DMS79 (cell line): ENCODE measurements at places on chromosomes 16 and 17.

DNA sequence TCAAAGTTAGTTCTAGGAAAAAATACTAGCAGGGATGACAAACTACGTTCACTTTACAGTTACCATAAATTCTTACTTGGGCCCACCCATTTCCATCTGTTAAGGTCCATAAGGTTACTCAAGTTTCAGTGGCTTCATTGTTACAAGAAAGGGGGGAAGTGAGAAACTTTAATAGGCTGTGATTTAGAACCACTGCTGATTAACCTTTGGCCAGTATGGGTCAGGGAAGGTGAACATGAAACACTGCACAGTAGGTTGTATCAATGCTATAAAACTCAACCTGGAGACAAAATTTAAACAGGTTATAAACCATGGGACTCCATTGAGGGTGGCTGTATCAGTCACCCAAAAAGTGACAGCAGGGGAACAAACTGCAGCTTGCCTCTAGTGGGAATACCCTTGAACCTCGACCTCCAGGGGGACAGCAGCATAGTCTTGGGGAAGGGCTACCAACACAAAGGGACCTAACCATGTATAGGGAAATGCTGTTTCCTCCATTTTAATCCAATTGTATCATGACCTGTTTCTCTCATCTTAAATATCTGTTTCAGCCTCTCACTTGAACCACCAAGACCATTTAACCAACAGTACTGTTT, 10.4 kb downstream of the PTRH2 start:
- no peak for DNase-seq

- no peak for DNase-seq
Measured at GRCh38 chr16:58125781-58126335, 3.3 kb downstream of the CFAP20 start.

DNA sequence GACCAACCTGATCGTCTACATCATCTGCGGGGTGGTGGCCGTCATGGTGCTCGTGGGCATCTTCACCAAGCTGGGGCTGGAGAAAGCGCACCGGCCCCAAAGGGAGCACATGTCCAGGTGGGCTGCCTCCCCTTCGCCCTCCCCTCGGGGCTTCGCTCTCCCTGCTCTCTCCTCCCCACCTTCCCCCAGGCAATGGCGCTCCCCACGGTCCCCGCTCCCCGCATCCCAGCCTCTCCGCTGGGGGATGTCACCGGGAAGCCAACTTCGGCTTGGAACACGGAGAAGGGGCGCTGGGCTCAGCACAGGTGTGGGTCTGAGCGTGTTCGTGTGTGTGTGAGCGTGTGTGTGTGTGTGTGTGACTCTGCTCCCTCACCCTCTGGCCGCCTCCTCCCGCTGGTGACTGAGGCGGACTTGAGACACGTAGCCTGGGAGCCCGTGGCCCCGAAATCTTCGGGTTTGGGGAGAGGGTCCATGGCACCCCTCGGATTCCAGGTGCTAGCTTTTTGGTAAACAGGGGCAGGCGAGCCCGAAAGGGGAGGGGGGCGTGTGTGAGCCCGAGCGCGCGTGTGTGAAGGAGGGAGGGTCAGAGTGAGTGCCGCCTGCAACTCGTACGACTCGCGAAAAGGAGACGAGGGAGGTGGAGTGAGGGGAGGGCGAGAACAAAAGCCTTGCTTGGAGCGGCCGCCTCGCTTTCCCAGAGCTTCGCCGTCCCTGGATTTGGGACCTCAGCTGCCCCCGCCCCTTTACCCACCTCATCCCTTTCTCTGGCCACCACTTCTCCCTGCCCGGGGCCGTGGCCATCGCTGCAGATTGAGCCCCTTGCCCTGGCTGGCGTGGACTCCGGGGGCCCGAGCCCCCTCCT, 1.3 kb downstream of the SHISA9 start:
- DNase-seq: no peak

DNA sequence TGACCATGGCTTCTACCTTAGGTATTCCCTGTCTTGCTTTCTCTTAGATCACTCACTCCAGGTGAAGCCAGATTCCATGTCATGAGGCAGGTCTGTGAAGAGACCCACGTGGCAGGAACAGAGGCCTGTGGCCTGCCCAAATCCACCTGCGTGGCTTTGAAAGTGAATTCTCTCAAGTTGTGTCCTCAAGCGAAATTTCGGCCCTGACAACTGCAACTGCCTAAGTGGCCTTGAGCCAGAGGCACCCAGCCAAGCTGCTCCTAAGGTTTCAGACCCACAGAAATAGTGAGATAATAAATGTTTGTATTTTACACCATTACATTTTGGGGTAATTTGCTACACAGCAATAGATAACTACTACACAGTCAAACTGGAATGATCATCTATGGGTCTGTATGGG, 497.9 kb downstream of the XYLT1 start:
- no peak for DNase-seq

DNA sequence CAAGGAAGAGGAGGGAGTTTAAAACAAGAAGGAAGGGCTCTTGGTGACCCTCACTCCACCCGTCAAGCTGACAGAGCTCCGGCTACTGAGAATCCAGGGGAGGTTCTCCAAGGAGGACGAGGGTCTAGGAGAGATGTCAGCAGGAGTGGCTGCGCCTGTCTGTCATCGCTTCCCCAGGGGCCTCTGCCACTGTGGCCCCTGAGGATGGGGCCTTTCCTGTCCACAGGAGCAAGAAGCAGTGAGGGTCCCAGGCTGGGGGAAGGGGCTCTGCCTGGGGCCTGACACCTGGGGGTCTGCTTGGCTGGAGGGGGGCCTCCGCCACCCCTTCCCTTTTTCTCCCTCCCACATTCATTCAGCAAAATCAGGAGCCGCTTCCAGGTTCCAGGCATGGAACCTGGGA, 66.5 kb upstream of the TNRC6C start:
- no peak for DNase-seq

DNA sequence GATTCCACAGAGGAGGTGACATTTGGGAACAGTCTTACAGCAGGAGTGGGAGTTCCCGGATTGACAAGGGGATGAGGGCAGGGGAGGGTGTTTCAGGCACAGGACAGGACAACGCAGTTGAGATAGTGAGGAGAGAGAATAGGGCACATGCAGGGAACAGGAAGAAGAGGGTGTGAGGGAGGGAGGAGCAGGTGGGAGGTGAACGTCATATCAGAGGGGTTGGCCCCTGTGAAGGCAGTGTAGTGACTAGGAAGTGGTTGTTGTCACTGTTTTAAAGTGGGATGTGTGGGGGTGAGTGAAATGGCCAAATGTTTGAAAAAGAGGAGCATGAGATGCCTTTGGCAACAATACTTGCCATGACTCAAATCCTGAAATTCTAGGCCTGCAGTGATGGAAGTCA, 12.2 kb downstream of the PRKCB start:
- no peak for DNase-seq

GRCh38 chr17:67549820-67550219, 167.9 kb upstream of the NOL11 start:
- DNase-seq: no peak

- DNase-seq: no peak
Measured at GRCh38 chr17:51034800-51035199, 85.9 kb downstream of the SPAG9 start.

DNA sequence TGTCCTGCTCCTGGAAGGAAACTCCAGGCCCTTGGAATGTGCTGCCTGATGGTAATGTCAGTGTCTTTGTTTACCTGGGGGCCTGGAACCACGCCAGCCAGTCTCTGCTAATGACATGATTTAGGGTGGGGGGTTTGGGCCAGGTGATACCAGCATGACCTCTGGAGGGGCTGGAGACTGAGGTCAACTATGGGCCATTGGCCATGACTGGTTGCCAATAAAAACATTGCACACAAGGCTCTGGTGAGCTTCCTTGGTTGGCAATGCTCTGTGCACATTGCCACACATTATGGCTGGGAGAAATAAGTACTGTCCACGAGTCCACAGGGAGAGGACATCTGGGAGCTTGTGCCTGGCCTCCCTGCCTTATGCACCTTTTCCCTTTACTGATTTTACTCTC, 52.5 kb downstream of the LITAF start:
- no peak for DNase-seq

DNA sequence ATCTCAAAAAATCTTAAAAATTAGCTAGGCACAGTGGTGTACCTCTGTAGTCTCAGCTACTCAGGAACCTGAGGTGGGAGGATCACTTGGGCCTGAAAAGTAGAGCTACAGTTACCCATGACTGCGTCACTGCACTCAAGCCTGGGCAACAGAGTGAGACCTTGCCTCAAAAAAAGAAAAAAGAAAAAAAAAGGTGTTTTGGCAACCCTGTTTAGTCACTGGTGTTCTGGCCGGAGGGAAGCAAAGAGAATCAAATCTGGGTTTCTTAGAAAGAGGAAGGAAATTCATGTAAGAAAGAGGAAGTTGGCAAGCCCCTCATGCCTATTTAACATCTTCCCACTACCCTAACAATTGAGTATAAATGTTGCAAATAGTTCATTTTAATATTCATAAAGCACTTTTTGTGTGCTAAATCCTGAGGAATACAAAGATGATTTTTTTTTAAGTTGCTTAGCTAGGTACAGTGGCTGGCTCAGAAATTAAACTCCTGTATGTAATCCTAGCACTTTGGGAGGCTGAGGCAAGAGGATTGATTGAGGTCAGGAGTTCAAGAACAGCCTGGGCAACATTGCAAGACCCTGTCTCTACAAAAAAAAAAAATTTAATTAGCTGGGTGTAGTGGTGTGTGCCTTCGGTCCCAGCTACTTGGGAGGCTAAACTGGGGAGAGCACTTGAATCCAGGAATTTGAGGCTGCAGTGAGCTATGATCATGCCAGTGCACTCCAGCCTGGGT, 6.5 kb upstream of the USP32 start:
- no peak for DNase-seq

DNA sequence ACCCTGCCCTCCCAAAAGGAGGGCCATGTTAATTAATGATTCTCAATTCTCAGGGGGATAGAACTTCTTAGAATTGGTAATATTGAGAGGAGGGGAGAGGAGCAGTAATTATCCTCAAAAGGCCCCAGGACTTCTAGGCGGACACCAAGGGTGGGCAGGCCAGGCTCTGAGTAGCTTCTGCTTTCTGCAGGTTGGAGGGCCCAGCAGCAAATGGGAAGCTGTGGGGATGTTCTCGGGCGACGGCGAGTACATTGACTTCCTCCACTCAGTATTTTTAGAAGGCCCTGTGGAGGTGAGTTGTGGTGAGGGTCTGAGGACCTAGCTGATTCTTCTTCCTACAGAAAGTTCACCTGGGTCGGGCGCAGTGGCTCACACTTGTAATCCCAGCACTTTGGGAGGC, 57.5 kb downstream of the DNAH2 start:
- no peak for DNase-seq

GRCh38 chr17:67276075-67276474, 31.1 kb upstream of the HELZ start:
- no peak for DNase-seq

- no peak for DNase-seq
Measured at GRCh38 chr17:17103160-17103559, 60.9 kb downstream of the MPRIP start.

DNA sequence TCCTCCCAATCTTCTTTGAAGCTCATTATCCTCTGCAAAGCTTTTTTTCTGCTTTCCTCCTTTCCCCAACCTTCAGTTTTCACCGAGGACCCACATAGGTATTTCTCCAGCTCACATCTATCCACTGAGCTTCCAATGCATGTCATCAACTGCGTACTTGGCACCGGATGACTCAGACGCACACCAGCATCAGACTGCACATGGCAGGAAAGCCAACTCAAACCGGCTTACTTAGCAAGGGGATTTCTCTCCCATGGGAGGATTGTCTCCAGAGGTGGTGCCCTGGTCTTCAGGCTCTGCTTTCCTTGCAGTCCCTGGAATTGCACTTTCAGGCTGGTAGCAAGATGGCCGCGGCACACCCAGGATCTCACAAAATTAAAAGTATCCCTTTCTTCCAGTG, 1.7 kb upstream of the AKTIP start:
- no peak for DNase-seq

DNA sequence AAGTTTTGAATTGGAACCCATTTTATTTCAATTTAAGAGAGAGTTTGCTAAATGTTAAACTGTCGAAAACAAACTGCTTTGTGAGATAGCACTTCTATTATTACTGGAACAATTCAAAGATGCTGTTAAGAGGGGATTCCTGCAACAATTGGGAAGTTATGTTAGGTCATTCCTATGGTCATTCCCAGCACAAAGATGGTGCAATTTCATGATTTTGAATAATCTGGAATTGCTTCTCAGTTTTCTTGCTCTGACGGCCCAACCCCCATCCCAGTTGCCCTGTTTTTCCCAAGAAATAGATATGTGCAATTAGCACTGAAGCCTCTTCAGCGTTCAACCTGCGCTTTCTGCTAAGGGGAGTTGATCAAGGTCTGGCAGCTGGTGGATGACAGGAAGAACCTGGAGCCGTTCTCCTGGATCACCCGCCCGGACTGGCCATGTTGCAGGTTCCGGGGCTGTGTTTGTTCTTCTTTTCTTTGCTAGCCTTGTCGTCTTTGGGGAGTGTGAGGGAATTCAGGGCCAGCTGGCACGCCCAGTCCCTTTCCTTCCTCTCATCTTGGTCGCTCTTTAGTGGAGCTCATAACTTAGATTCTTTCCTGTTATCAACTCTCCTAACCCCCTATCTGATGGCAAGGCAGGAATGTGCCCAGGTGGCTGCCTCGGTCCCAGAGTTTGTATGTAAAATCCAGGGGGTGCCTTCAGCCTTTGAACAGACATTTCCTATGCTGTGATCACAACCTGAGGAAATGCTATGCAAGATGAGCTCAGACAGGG, 29.0 kb upstream of the IRF8 start:
- DNase-seq: no peak

GRCh38 chr16:81823111-81823510, 44.0 kb downstream of the PLCG2 start:
- DNase-seq: no peak

DNA sequence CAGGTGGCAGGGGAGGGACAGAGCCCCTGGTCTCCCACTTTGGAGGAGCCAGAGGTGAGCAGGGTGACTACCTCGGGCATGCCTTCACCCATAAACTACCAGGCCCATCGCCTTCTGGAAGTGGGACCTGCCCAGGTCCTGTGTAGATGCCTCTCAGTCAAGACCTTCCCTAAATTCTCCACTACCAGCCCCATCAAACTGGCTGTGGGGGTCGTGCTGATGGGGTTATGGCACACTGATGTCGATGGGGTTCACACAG, 5.8 kb upstream of the RAB37 start:
- no peak for DNase-seq
